ENCODE measurements at places on chromosomes 7 and 10.

DNA sequence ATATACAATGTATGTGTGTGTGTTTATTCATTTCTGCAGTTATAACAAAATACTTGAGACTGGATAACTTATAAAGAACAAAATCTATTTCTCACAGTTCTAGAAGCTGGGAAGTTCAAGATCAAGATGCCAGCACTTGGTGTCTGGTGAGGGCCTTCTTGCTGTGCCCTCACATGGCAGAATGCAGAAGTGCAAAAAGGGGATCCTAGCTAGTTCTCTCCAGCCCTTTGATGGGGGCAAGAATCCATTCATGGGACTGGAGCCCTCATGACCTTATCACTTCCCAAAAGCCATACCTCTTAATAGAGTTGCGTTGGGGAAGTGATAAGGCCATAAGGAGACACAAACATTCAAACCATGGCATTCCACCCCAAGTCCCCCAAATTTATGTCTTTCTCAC, 8.4 kb downstream of the GRB10 start:
- DNase-seq = no peak

DNA sequence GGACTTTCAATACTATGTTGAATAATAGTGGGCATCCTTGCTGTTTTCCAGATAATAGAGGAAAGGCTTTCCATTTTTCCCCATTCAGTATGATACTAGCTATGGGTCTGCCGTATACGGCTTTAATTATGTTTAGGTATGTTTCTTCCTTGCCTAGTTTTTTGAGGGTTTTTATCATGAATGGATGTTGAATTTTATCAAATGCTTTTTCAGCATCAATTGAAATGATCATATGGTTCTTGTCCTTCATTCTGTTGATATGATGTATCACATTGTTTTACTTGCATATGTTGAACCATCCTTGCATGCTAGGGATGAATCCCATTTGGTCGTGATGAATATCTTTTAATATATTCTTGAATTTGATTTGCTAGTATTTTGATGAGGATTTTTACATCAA, 9.2 kb upstream of the RP9 start:
- no peak for DNase-seq

DNA sequence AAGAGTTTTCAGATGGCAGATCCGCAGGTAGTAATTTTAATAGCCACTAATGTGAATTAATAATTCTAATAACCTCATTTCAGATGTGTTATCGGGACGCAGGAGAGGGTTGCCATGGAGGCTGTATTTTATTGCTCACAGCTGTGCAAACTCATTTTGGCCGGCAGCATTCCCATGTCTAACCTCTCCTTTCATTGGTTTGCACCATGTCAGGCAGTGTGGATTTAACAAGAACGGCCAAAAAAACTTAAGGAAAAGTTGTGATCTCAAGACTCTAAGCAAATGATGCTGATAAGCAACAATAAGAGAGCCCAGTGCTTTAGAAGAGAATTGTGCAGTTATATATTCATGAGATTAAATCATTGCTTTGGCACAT, 88.7 kb upstream of the NRP1 start:
- no peak for DNase-seq

- DNase-seq = no peak
Observed at GRCh38 chr7:25308906-25309705, 80.8 kb upstream of the NPVF start.

DNA sequence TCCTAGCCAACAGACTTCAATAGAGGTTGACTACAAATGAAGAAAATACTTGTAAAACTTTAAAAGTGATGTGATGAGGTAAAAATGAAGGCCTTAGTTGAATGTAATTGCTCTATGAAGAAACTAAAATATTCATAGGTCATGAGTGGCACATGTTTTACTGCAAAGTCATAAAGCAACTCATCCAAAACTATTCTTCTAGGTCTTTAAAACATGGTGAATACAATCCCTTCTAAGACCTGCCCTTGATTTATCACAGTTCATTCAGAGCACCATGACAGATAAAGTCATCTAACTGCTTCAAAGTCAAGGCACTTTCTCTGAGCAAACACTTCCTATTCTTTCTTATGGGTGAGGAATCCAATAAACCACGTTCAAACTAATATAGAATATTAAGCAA, 713.5 kb downstream of the SORCS1 start:
- no peak for DNase-seq

GRCh38 chr7:22872096-22872807, 49.6 kb upstream of the TOMM7 start:
- no peak for DNase-seq

GRCh38 chr10:49141541-49142332, 7.9 kb upstream of the FAM170B start:
- no peak for DNase-seq

- peak; percentile 9 for DNase-seq
Observed at GRCh38 chr7:98831641-98832221, 38.1 kb downstream of the TMEM130 start.

GRCh38 chr10:15704581-15704968, 15.1 kb downstream of the ITGA8 start:
- DNase-seq = no peak

DNA sequence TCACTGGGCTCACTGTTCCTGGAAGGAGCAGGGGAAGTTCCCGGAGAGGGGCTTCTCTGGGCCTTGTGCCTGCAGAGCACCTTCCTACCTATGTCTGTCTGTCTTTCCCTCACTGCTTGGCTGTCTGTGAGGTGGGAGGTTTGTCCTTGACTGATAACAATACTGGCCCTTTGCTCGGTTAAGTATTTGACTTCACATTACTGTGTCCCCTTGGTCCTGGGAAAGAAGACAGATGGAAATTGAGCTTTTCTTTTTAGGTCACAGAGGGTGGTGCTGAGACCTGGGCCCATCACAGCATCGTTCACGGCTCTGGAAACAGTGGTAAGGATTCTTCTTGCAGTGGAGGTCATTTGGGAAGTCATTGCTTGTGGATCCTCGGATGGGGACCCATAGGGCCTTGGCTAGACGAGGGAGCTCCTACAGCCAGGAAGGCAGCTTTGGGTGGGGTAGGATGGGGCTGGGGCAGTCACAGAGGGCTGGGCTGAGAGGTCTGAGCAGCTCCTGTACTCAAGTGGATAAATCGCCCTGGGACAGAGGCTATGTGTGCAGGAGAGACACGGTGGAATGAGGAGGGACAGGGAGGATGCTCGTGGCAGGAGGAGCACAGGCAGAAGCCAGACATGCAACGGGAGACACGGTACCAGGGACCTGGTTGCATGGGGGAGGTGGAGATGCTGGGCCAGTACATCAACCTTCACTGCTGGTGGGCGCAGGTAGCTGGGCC, 450.2 kb downstream of the PLXNA4 start:
- no peak for DNase-seq

- DNase-seq = no peak
Observed at GRCh38 chr7:79298145-79298760, 155.2 kb downstream of the MAGI2 start.

GRCh38 chr7:151372612-151373265, 31.1 kb downstream of the NUB1 start:
- no peak for DNase-seq

DNA sequence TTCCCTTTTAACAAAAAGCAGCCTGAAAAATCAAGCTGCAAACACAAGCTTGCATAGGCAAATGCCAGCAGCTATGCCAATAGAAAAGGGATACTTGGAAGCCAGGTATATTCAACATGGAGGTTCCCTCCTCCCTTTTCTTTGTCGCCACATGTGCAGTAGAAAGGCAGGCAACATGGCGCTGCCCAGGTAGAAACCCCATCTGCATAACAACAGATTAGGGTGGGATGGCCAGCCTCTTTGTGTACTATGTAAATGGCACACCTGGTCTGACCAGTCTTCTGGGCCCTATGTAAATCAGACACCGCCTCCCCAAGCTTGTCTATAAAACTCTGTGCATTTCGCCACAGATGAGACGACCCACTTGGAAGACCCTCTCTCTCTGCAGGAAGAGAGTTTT, 58.1 kb downstream of the CCDC3 start:
- no peak for DNase-seq

GRCh38 chr7:51229106-51229537, 87.5 kb downstream of the COBL start:
- no peak for DNase-seq

- DNase-seq = no peak
Observed at GRCh38 chr10:13712476-13712836, 125.7 kb downstream of the PRPF18 start.

DNA sequence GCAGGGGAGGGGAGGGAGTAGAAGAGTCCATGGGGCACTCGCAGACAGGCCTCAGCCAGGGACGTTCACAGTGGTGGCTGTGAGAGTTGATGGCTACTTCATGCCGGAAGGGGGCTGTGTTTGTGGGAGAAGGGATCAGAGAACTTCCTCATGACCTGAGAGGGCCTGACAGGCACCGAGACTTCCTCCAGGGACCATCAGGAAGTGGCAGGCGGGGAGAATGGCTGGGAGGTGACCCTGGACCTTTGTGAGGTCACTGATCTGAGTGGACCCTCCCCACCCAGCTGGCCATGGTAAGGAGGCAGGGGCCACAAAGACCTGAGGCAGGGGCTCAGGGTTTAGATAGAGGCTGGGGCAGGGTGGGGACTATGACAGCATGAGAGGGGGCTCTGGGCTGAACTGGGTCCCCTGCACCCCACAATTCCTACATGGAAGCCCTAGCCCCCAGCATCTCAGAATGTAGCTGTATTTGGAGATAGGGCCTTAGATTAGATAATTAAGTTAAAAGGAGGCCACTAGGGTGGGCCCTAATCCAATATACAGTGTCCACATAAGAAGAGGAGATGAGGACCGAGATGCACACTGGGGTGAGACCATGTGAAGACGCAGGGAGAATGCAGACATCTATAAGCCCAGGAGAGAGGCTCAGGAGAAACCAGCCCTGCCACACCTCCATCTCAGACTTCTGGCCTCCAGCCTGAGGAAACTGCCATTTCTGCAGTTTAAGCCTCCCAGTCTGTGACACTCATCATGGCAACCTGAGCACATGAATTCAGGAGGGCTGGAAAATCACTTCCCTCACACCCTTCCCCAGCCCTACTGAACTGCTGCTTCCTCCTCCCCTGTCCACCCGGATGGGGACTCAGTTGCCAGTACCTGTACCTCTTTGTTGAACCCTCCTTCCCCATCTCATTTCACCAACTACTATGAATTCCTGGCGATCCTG, 273.9 kb upstream of the ZNF32 start:
- no peak for DNase-seq

GRCh38 chr7:26723129-26723528, 141.3 kb downstream of the SKAP2 start:
- DNase-seq = no peak

- no peak for DNase-seq
Observed at GRCh38 chr7:29154076-29154475, 7.7 kb upstream of the CPVL start.

- no peak for DNase-seq
Observed at GRCh38 chr10:87656431-87657072, 3.1 kb upstream of the PAPSS2 start.
